Activated T-helper 1 cell treated with Interleukin-2 at 50 U/mL for 16 hours (primary cell): ENCODE measurements at places on chromosomes 5 and 9.

GRCh38 chr9:95460518-95461164 is 56.1 kb downstream of the PTCH1 start:
- no peak for DNase-seq

DNA sequence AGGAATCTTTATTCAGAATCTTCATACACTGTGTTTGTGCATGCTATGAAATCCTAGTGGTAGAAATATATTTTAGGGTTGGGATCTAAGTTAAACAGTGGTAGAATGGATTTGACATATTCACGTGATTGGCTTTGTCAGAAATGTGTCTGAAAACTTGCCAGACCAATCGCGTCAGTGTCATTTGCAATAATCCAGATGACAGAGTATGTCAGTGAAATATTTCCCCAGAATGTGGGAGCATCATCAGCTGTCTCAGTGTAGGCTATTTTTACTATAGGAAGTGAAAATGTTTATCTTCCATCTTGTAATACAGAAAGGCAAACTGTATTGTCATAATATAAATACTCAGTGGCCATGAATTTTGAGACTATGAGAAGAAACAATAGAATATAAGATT is 220.6 kb upstream of the EDIL3 start:
- no peak for DNase-seq

DNA sequence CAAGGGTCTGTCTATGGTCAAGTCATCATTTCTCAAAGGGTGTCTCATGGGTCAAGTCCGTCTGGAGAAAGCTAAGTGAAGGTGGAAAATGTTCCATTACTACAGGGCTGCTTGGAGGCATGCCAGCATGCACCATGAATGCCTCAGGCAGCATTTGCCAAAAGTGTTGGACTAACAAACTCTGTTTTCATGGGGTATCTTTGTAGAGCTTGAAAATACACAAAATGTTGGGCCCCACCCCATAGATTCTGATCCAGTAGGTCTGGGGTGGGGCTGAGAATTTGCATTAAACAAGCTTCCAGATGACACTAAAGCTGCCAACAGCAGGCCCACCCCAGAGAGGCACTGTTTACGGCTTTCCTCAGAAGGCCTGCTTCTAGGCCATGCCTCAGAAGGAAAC is 75.0 kb upstream of the FRRS1L start:
- no peak for DNase-seq

- no peak for DNase-seq
Measured at GRCh38 chr9:19940811-19941535, 152.1 kb upstream of the SLC24A2 start.

DNA sequence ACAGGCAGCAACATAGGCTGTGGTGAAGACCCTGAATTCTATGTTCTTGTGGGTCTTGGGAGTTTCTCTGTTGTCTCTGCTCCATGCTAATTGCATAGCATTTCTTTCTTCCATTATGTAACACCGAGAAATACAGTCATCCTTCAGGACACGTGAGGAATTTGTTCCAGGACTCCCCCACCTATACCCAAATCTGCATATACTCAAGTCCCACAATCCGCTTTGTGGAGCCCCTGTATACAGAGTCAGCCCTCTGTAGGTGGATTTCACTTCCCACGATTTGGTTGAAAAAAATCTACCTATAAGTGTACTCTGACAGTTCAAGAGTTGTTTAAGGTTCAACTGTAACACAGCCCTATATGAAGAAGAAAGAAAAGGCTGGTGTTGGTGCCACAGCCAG is 22.1 kb downstream of the ANKRD33B start:
- no peak for DNase-seq

GRCh38 chr5:119742311-119742710 is 113.0 kb downstream of the FAM170A start:
- DNase-seq: no peak

- no peak for DNase-seq
Measured at GRCh38 chr5:14263699-14264098, 120.6 kb downstream of the TRIO start.

GRCh38 chr5:149632311-149633251 is 51.3 kb downstream of the ARHGEF37 start:
- no peak for DNase-seq

DNA sequence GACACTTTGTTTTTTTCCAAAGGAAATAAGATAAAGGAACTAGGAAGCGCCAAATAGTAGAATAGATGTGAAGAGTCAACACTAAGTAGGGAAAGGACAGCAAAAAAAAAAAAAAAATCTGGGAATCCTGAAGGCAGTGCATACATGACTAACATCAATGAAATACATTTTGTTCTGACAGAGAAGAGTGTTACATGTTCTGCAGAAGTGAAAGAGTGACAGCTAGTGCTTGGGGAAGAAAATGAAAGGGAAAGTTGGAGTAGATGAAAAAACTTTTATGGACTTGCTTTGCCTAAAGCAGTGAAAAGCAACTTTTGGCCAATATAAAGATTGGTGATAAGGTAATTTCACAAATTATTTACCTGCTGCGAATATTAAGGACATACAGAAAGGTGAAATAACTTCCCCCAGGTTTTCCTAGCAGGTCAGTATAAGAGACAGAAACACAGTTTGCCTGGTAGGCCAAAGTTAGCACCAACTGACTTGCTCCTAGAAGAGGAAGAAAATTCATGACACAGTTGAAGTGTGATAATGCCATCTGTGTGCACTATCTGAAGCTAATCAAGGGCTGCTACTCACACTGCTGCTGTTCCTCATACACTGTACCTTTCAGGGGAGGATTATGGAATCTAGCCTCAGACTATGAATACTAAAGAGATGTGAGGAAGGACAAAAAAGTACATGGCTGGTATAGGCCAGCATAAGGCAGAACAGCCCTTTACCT is 38.6 kb downstream of the RANBP6 start:
- DNase-seq: no peak
